MG63 (cell line): ENCODE measurements at places on chromosomes 2 and 18. TPM values are rescaled to one million over a fixed set of nuclear protein-coding genes. Genes with fewer than 3 reads are reported as not detected.

DNA sequence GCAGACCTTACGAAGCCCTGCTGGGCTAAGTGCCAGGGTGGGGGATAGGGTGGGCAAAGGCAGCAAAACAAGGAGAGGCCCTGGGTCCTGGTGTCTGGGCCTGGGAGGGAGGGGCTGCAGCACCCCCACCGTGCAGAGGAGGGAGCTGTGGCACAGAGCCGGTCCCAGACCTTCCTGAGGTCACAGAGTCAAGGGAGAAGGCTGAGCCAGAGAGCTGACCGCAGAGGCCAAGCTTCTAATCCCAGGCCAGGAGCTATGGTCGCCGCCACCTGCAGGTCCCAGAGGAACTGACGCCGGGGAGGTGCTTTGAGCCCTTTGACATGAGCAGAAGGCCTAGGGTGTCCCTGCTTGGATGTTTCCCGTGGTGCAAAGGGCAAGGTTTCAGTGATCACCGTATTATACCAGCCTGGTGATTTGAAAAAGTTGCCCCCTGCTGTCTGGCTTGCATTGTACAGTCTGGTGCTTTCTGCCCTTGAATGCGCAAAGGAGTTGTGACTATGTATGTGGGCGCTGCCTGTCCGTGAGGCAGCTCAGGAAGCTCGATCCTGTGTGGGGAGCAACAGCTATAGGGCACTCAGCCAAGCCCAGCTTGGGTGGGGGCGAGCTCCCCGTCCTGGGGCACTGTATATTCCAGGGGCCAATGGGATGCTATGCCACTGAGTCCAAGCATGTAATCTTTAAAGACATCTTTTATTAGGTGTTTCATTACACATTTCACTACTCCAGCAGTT is 44.3 kb downstream of the EDAR start:
- DNase-seq = no peak

The FAM210A gene
- 15.7 and 20.0 TPM in 2 replicates for total RNA-seq

The PAPOLG gene
- 4.2 and 6.5 TPM in 2 replicates for total RNA-seq

GRCh38 chr2:62196278-62196901 is 475 bp downstream of the B3GNT2 start:
- DNase-seq = peak; percentile 65

The POTEJ gene
- total RNA-seq = not detected in 2 replicates

- DNase-seq = no peak
These were observed 467.2 kb downstream of the NRXN1 start for GRCh38 chr2:50564766-50565165.

The POTEF gene
- total RNA-seq = 0.20 and 0.49 TPM in 2 replicates

- no peak for DNase-seq
These were observed 475.8 kb upstream of the MAP2 start for GRCh38 chr2:208948073-208948472.

The ANKRD30B gene
- 0.13 and 0.67 TPM in 2 replicates for total RNA-seq

- no peak for DNase-seq
These were observed 394.6 kb upstream of the SETBP1 start for GRCh38 chr18:44286049-44286448.

GRCh38 chr2:241217320-241218031 is 29.0 kb downstream of the ANO7 start:
- DNase-seq = peak; percentile 62

The FEV gene
- not detected in 2 replicates for total RNA-seq

- no peak for DNase-seq
These were observed 71.1 kb downstream of the BIRC6 start for GRCh38 chr2:32427672-32428610.

GRCh38 chr2:1773883-1774282 is 29.6 kb upstream of the PXDN start:
- no peak for DNase-seq

DNA sequence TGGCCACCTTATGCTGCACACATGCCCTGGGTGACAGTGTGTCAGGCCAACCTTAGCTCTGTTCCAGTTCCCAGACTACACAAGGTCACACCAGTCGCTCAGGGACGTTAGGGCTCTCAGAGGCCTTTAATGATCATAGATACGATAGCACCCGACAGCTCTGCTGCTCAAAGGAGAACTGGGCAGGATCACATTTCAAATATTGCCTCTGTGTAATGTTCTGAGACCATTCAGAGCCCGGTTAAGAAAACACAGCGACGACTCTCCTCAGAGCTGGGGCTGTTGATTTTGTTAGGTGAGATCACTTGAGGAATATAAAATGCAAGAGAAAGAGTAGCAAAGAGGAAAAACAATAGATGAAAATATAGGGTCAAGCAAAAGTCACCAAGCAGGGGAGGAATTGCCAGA is 166.6 kb upstream of the TANK start:
- no peak for DNase-seq

DNA sequence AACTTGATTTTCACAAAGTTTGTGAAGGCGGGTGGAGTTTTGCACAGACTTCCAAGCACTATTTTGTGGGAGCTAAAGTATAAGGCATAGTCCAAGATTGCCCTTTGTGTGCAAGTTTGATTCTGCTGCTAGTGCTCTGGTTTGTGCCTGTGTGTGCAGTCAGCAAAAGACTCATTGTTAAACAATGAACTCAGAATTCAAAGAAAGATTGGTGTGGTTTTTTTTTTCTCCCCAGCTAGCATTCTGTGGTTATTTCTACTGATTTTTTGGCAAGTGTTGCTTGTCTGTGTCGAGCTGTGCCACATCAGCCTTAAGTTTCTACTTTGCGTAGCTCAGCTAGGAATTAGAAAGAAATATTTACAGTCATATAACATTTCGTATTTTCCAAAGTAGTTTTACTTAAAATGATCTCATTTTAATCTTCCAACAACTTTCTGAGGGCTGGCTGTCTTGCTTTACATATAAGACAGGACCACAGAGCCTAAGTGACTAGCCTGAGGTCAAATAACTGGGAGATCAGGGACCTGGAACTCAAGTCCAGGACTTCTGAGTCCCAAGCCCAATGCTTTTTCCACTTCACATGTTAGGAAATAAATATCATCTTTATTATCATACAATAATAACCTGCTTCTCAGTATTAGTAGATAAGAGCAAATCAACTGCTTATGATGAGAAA is 69.8 kb downstream of the BABAM2 start:
- peak; percentile 44 for DNase-seq

DNA sequence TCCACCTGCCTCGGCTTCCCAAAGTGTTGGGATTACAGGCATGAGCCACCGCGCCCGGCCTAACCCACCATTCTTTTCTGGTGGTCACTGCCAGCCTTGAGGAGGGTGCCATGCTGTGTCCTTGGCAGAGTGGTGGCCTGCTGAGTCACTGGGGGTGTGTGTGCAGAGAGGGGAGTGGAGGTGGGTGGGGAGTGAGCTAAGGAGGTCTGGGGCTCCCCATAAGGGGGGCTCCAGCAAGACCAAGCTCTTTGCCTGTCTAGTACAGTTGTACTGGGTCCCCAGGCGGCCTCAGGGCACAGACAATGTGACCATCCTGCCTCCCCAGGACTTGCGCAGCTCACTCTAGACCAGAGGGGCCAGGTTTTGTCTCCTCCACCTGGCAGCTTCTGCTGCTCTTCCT is 36.1 kb downstream of the LAMA3 start:
- peak; percentile 24 for DNase-seq

GRCh38 chr2:145692971-145693478 is 1173.1 kb upstream of the ZEB2 start:
- DNase-seq = peak; percentile 3

The LTBP1 gene
- total RNA-seq = 93.9 and 95.7 TPM in 2 replicates

The EGR4 gene
- total RNA-seq = not detected in 2 replicates

DNA sequence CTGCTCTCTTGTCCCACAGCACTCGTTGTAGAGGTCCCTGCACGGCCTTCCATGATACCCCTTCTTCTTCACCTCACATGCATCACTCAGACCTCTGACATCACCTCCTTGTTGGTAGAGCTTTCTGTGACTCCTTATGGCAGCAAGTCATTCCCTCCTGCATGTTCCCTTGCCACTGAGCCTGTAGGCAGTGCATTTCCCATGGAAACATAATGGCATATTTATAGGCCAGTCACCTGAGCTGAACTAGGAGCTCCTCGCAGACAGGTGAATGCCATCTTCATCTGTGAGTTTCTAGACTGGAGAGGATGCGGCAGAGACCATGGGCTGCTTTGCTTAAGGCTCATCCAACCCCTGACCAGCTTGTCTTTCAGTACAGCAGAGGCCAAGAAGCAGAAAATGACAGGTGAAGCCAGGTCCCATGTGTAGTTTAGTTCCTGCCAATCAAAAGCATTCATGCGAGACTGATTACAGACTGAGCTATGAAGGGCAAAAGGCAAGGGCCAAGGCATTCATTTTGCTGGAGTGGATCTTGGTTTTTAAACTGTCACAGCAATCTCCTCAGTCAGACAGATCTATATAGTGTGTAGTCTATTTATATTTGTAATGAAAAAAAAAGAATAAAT is 59.4 kb upstream of the NEDD4L start:
- DNase-seq = no peak

The ROCK2 gene
- total RNA-seq = 15.9 and 19.7 TPM in 2 replicates
